ENCODE measurements at places on chromosomes 11 and 22.

- no peak for DNase-seq
Measured at GRCh38 chr11:84061726-84062125, 775.6 kb upstream of the CCDC90B start.

- DNase-seq = no peak
Measured at GRCh38 chr11:10934293-10934860, 76.5 kb upstream of the ZBED5 start.

DNA sequence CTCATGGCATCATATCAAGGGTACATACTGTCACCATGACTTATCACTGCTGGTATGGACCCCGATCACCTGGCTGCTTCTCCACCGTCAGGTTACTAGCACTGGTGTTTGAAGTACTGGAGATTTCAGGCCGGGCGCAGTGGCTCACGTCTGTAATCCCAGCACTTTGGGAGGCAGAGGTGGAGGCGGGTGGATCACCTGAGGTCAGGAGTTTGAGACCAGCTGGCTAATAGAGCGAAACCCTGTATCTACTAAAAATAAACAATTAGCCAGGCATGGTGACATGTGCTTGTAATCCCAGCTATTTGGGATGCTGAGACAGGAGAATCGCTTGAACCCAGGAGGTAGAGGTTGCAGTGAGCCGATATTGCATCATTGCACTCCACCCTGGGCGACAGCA, 82.4 kb upstream of the ANO1 start:
- no peak for DNase-seq

DNA sequence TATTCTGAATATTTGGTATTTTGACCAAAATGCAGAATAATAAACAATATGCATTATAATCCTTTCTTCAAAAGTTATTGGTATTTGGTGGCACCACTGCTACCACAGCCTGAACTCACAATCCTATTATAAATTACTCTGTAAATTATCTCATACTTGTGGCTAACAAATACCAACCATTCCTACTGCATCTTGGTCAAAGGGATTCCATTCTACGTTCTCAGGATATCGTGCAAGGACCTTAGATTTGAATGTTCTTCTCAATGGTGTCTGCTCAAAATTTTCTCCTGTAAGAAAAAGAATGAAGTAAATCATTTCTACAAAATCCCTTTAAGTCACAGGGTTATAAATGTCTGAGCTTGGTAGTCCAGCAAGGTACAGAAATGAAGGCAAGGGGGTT, 58.7 kb downstream of the DENND5A start:
- no peak for DNase-seq

- DNase-seq = no peak
Measured at GRCh38 chr22:28997342-28997741, 64.3 kb downstream of the C22orf31 start.

Data from CD4-positive, alpha-beta T cell treated with Interferon gamma for 1 hour (primary cell).